NCI-H524 treated with DMSO at 0.1 percent for 48 hours (cell line): ENCODE measurements at places on chromosomes 16 and 17.

DNA sequence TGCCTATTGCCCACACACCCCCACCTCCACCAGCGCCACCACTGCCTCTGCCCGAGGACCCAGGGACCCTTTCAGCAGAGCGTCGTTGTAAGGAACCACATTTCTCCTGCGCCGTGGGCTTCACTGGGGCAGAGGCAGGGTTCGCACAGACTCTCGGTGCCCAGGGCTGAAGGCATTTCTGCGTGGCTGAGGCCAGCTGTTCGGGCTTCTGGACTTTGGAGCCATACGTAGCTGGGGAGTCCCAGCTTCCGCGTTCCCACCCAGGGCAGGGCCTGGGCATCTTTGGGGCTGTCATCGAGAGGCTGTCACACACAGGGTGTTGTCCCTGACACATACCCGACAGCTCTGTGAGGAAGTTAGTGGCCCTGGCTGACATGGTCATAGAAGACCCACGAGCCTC lies 16.0 kb upstream of the SMIM5 start:
- DNase-seq: no peak

DNA sequence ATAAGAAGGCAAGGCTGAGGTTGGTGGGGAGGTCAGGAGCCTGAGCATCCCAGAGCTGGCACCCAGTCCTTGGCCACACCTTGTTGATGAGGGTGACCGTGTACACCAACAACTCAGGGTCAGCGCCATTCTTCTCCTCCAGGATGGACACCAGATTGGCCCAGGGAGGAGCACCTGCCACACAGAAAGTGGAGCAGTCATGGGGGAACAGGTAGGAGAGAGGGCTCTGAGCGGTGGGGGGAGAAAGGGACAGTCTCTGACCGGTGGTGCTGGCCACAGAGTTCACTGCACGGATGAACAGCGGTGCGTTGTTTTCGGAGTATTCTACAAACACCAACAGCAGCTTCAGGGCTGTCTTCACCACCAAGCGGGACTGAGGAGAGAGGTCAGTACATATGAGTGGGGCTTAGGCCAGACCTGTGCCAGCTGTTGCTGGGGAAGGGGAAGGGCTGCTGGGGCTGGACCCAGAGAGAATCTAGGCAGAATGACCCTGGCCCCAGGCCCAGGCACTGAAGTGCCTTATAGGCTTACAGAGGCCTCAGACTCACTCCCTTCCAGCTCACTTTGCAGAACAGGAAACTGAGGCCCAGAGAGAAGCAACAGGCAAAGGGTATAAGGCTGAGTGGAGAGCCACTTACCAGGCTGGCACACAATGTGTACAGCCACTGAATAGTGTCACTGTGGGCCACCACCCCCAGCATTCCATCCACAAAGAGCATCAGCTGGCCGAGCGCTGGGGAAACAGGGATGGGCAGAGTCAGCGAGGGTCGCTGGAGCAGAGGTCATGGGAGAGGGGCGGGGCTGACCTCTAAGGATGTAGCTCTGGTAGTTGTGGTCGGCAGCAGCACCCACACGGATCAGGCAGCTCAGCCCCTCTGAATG lies 9.6 kb downstream of the FHOD1 start:
- DNase-seq: no peak

DNA sequence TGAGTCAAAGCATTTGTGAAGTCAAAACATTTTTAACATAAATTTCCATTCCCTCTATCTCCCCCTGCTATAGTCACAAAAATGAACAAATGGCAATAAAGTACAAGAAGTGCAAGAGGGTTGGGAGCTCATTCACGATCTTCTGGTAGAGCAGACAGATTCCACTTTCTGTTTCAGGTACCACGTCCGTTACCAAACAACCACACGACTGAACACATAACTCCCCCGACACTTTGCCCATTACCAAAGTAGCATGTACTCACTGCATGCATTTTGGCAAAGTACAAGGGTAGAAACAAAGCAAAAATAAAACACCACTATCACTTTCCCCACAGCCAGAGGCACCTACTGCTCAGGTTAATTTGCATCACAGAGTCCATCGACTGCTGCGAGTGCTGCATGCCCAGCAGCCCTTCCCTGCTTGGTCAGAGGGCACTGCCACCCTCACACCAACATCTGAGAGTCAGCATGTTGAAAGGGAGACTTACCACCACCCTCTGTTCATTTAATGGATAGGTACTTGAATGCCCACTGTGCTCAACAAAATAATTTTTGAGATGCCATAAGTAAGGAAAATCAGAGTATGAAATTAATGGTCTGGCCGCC lies 150.3 kb upstream of the AXIN2 start:
- no peak for DNase-seq

DNA sequence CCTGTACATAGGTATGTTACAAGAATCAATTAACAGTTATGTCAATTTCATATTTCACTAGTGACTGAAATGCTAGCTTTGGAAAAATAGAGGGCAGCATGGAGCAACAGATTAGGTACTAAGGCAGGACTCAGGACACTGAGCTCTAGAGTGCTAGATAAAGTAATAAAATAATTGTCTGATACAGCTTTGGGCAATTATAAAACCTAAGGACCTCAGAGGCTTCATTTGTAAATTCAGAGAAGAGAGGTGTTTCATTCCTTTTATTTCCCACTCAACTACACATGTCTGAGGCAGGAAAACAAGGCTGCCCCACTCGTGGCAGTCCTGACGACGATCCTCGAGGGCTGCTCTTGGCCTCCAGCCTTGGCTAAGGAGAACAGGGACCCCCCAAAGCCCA lies 81.5 kb downstream of the CA4 start:
- DNase-seq: no peak

- no peak for DNase-seq
Observed at GRCh38 chr16:3804426-3805016, 76.0 kb downstream of the CREBBP start.

DNA sequence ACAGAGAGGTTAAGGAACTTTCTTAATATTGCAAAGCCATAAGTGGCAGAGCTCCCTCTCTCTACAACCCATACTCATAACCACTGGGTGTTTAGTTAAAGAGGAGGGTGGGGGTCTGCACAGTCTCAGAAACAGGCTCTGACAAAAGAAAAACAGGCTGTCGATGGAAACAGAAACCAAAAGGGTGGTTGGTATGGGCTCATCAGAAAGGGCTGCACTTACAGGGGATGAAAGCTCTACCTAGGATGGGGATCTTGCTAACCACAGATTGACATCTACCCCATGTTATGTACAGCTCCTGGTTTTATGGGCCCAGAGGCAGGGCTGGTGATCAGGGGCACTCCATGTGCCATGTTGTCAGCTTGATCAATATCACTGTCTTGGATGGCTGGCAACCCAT lies 111.4 kb downstream of the CYLD start:
- no peak for DNase-seq

- no peak for DNase-seq
Observed at GRCh38 chr16:57260294-57260929, 15.4 kb downstream of the ARL2BP start.
